ENCODE measurements at places on chromosomes 16 and 17. TPM values are rescaled to one million over a fixed set of nuclear protein-coding genes. Genes with fewer than 3 reads are reported as not detected.
A peak's percentile ranks its signal among the peaks of the same experiment; 100 is the strongest.

The PCYT2 gene
- 36.4 TPM for total RNA-seq

The NLRC3 gene
- total RNA-seq = 0.59 TPM

The KCNH6 gene
- 1.2 TPM for total RNA-seq

The TBC1D3K gene
- total RNA-seq = not detected

The KRT25 gene
- total RNA-seq = not detected

The CDRT15 gene
- not detected for total RNA-seq

The ADAP2 gene
- 12.0 TPM for total RNA-seq

The PIK3R5 gene
- 2.5 TPM for total RNA-seq

DNA sequence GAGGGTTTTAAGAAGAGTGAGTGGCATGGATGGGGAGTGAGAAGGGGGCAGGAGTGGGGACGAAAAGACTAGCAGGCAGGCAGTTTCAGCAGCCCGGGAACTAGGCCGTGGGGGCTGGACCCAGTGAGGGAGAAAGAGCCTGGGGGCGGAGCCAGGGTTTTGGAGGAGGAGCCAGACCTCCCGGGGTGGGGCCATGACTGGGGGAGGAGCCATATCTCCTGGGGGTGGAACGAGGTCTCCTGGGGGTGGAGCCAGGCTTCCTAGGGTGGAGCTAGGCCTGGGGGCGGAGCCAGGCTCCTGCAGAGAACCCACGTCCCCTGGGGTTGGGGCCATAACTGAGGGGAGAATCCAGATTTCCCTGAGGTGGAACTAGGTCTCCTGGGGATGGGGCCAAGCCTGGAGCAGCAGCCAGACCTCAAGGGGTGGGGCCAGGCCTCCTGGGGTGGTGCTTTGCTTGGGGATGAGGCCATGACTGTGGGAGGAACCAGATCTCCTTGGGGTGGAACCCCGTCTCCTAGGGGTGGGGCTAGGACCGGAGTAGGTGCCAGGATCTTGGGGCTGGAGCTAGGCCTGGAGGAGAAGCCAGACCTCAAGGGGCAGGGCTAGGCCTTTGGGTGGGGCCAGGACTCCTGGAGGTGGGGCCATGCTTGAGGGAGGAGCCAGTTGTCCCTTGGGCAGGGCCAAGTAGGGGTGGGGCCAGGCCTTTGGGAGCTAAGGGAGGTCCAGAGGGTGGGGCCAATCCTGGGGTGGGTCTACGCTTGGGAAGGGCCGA is 41.7 kb upstream of the JPH3 start:
- no peak overlapping the region for H3K27ac ChIP-seq
- H3K4me1 ChIP-seq = peaks cover 10% of the 10 kb centered on the region
- H3K27me3 ChIP-seq = no peaks in the 10 kb centered on the region
- DNase-seq = no peak
- H3K4me3 ChIP-seq = no peak overlapping the region
- H3K36me3 ChIP-seq = no peaks in the 10 kb centered on the region

GRCh38 chr17:921161-921560 is 58.4 kb downstream of the NXN start:
- peaks cover 12% of the 10 kb centered on the region for H3K36me3 ChIP-seq
- H3K4me3 ChIP-seq = no peak overlapping the region
- DNase-seq = no peak
- H3K4me1 ChIP-seq = no peaks in the 10 kb centered on the region

DNA sequence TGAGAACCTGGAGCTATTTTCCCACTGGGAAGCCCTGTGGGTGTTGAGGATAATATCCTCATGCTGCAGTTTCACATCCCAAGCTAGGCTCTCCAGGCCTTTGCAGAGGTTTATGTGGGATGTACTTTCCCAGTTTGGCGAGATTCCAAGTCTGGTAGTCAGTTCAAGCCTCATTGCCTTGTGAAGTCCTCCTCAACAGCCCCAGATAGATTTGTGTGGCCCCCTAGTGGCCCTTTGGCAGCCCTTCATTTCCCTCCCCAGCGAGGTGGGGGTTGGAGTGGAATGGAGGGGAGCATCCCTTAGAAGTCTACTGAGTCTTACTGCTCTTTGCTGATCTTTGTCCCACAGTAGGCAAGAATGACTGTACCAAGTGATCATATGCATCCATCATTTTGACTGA is 137.9 kb downstream of the CDH11 start:
- H3K27me3 ChIP-seq = no peaks in the 10 kb centered on the region
- H3K4me3 ChIP-seq = no peak overlapping the region
- peaks cover 15% of the 10 kb centered on the region for H3K36me3 ChIP-seq
- peaks cover 6% of the 10 kb centered on the region for H3K4me1 ChIP-seq

DNA sequence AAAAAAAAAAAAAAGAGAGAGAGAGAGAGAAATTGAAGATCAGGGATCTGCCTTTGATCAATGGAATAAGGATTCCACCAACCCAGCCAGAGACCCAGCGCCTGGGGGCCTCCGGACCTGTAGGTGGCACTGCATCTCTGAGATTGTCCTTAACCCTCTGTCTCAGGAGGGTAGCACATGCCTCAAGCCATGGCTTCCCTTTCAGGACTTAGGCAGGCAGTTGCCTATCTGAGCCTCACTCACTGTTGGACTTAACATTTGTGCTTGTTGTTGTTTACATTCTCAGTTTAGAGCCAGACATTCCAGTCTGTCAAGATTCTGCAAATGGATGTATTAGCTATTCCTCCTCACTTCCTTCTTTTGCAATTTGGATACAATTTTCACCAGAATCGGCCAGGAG is 5.1 kb upstream of the SCNN1B start:
- H3K4me3 ChIP-seq = no peak overlapping the region
- peaks cover 6% of the 10 kb centered on the region for H3K27me3 ChIP-seq
- H3K36me3 ChIP-seq = no peaks in the 10 kb centered on the region

GRCh38 chr16:31897283-31897682 is 23.7 kb downstream of the ZNF267 start:
- no peak overlapping the region for H3K27ac ChIP-seq
- no peaks in the 10 kb centered on the region for H3K4me1 ChIP-seq
- no peak for DNase-seq
- peaks cover 11% of the 10 kb centered on the region for H3K36me3 ChIP-seq
- no peak overlapping the region for H3K4me3 ChIP-seq

DNA sequence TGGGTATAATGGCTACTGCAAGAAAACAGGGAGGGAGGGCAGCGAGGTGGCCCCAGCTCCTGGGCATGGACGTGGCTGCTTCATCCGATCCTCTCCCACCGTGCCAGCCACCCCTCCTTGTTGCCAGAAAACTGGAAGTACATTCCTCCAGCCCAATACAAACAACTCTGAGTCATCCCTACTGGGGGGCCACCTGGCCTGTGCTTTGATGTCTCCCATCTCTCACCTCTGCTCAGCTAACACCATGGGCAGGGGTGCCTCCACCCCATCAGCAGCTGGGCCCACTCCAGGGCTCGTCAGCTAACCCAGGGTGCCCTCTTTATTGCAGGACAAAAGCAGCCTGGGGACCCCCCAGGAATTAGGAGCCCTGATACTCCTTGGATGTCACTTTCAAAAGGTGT is 2.0 kb downstream of the RHBDF2 start:
- H3K4me1 ChIP-seq = peaks cover 64% of the 10 kb centered on the region
- H3K27me3 ChIP-seq = peaks cover 17% of the 10 kb centered on the region
- no peaks in the 10 kb centered on the region for H3K36me3 ChIP-seq
- no peak for DNase-seq
- H3K27ac ChIP-seq = no peak overlapping the region

GRCh38 chr16:15874745-15875314 is 13.6 kb downstream of the CEP20 start:
- peak; percentile 77 for DNase-seq
- peaks cover 24% of the 10 kb centered on the region for H3K36me3 ChIP-seq
- no peaks in the 10 kb centered on the region for H3K4me1 ChIP-seq
- H3K27me3 ChIP-seq = no peaks in the 10 kb centered on the region

- peaks cover 19% of the 10 kb centered on the region for H3K4me1 ChIP-seq
- DNase-seq = no peak
- peak overlapping the region; percentile 62 for H3K27ac ChIP-seq
- H3K36me3 ChIP-seq = peaks cover 12% of the 10 kb centered on the region
- H3K27me3 ChIP-seq = no peaks in the 10 kb centered on the region
Measured at GRCh38 chr16:456891-457483, 31.5 kb downstream of the RAB11FIP3 start.

GRCh38 chr16:49639739-49640431 is 216.0 kb downstream of the ZNF423 start:
- peaks cover 37% of the 10 kb centered on the region for H3K36me3 ChIP-seq
- H3K27ac ChIP-seq = peak overlapping the region; percentile 58
- no peaks in the 10 kb centered on the region for H3K27me3 ChIP-seq
- H3K4me1 ChIP-seq = peaks cover 38% of the 10 kb centered on the region

DNA sequence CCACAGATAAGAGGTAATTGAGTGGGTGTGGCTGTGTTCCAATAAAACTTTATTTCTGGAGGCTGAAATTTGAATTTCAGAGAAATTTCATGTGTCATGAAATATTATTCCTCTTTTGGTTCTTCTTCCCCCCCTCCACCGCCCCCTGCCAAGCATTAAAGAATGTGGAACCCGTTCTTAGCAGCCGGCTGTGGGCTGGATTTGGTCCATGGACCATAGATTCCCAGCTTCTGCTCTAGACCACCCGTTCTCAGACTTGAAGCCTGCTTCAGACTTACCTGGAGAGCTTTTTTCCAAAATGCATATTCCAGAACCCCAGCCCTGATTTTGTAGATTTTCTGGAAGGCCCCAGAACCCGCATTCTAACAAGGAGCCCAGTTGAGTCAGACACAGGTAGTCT is 15.1 kb upstream of the LASP1NB start:
- H3K4me1 ChIP-seq = peaks cover 19% of the 10 kb centered on the region
- peaks cover 73% of the 10 kb centered on the region for H3K36me3 ChIP-seq
- H3K27me3 ChIP-seq = no peaks in the 10 kb centered on the region
- no peak for DNase-seq

DNA sequence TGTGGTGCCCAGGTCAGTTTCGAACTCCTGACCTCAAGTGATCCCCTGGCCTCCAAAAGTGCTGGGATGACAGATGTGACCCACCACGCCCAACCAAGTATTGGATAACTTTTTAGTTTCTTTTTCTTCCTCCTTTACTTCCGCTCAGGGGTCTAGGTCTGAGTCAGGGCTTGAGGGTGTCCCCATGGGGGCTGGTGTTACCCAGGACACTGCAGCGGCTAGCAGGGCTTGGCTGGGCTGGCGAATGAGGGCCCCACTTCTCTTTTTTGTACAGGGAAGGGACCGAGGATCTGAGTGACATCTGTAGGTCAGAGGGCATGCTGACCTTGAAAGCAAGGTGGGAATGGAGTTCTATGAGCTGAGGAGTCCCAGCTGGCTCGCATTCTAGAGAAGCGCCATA is 24.9 kb downstream of the RAB11FIP3 start:
- H3K27ac ChIP-seq = no peak overlapping the region
- no peak overlapping the region for H3K4me3 ChIP-seq
- no peaks in the 10 kb centered on the region for H3K27me3 ChIP-seq
- no peak for DNase-seq
- H3K36me3 ChIP-seq = peaks cover 5% of the 10 kb centered on the region
- H3K4me1 ChIP-seq = peaks cover 19% of the 10 kb centered on the region

All from spinal cord (tissue), 10 donors.